Activated CD8-positive, alpha-beta memory T cell treated with anti-CD3 and anti-CD28 coated beads for 1 hour (primary cell): ENCODE measurements at places on chromosomes 3 and 15.

- DNase-seq, result no peak
These were observed 148.3 kb upstream of the NPHP3 start for GRCh38 chr3:132870541-132870940.

DNA sequence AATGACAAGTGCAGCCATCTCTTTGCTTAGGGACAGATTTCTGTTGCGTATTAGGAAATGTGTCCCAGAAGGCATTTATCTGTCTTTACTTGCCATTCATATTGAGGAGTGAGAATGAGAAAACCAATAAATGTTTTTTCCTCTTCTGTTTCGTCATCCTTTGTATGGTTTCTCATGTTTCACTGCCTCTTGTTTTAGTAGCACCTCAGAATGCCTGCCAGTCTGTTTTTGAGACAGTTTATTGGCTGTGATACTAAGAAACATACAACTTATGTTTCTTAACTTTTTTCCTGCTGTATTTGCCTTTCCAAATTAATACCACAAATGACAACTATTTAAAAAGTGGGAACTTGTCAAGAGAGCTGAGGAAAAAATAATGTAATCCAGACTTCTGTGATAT is 390.2 kb upstream of the GOLIM4 start:
- no peak for DNase-seq

- DNase-seq, result no peak
These were observed 123.2 kb upstream of the SLC7A14 start for GRCh38 chr3:170709046-170709445.

- no peak for DNase-seq
These were observed 61.7 kb downstream of the BOC start for GRCh38 chr3:113273011-113273410.

GRCh38 chr3:142819179-142819578 is 69.7 kb downstream of the PCOLCE2 start:
- DNase-seq, result no peak
